ENCODE measurements at places on chromosomes 1 and 21.

DNA sequence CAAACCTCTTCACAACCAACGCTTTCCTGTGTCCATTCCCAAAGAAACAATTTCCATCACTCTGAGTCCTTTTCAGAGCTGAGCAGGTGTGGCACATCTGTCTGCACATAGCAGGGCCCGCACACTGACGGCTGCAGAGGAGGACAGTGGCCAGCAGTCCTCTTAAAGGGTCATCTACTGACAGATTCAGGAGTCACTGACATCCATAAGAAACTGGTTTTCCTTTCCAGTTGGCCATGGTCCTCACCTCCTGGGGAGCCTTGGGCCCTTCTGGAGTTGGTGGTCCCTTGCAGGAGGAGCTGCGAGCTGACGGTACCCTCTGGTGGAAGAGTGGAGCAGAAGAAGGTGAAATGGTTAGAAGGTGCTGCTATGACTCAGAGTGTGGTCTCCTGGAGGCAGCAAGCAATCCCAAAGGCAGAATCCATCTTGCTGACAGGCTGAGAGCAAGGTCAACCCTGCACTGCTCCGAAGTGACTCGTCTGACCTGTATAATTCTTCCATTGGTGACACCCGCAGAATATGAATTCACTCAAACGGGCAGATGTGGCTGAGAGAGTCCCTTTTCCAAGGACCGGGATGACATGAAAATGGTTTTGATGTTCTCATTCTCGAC lies 278.5 kb upstream of the C1orf174 start:
- DNase-seq = no peak

GRCh38 chr1:200036619-200037270 lies 9.2 kb downstream of the NR5A2 start:
- no peak for DNase-seq

DNA sequence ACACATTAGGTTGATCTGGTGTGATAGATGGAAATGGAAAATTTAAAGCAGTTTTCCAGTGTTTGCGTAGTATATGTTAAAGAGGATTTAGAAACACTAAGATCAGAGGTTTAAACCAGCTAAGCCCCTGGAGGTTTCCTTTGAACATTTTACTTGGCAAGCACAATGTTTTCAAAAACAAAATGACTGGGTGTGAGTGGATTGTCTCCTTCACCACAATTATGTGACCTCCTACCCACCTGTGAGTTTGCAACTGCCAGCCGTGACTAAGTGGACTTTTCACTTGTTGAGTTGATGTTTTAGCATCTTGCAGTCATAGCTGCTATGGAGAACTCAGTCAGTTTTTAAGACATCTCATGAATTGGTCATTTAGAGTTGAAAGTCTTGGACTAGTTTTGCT lies 4.7 kb downstream of the CCDC190 start:
- peak; percentile 91 for DNase-seq

DNA sequence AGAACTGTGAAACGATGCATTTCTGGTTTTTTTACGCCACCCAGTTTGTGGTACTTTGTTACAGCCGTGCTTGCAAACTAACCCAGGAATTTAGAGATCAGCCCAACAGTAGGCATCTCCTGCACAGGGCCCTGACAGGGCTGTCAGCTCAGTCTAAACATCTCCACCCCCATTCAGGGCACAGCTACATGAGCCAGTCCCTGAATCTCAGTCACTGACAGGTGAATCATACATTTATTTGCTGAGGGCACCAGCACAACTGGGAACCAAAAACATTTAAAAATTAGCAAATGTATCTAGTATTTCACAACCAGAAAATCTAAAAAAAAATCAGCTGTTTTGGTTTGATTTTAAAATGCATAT lies 30.7 kb downstream of the PRDX6 start:
- no peak for DNase-seq

DNA sequence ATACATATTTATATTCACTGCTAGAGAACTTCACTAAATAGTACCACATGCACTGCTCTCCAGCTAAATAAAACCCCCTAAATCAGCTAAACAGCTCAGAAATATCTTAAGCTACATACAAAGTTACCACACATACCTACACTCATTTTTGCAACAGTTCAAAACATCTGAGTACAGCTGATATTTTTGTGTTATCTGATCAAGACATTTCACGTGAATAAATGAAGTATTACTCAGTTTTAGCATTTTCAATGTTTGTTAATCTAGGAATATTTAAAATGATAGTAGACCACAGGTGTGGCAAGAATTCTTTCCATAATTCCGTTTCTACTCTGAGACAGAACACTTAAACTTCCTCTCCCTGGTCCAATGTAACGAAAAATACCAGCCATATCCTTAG lies 20.8 kb downstream of the EVI5 start:
- DNase-seq = no peak

DNA sequence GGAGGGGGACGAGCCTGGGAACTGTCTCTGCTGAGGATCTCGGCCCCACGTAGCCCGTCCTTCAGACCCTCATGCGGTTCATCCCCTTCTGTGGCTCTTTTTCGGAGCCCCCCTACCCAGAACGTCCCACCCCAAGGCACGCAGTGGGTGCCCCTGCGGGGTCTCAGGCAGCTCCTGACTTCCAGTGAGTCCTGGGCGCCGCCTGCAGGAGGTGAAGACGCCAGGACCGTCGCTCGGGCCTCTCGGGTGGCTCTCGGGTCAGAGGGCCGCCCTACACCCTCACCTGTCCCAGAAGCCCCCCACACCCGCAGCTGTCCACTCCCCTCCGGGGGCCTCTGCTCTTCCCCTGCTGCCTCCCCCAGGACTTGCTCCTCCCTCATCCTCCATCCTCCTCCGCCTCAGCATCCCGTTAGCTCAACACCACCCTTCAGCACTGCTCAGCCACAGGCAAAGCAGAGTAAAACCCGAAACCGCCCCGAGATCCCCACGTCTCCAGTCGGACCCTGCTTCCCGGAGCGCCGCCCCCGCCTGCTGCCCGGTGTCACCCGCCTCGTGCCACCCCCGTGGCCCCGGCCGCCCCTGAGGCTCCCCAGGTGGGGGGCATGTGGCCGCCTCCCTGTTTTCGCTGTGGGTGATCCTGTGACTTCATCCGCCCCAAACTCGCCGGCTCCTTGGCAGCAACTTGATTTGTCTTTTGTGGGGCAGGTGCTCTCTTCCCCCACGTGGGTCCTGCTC lies 13.3 kb upstream of the POFUT2 start:
- DNase-seq = no peak

- DNase-seq = no peak
These were observed 18.4 kb downstream of the PIGK start for GRCh38 chr1:77200806-77201205.

DNA sequence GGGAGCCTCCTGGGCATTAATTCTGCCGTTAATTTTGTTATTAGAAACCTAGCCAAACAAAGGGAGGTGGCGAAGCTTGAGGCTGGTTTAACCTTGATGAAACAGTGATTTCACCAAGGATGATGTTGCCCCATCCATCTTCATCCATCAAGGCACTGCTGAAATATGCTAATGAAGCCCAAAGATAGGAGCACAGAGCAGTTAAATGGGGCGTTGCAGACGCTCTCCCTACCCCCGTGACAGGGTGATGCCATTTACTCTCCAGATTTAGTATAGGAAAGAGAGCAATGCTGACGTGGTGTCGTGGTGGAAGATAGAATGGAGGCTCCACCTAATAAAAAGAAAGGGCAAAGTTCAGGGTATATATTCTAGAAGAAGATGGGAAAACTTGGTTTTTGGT lies 84.0 kb downstream of the PBX1 start:
- no peak for DNase-seq

DNA sequence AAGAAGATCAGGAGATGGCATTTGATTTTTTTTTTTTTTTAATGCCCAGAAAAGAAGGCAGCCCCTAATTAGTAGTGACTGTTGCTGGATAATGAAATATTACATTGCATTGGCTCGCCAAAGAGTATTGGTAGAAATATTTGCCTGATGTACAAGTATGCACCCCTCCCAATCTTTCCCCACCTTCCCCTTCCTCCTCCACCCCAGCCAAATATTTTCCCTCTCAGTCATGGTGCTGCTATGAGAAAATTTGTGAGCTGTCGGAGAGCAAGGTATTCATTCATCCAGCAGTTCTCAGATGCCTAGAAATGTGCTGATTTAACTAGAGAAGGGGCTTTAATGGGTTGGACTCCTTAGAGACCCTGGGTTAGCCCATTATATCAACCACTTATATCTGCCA lies 50.5 kb upstream of the IKBKE start:
- peak; percentile 59 for DNase-seq

- no peak for DNase-seq
These were observed 38.3 kb downstream of the ZC3H11B start for GRCh38 chr1:219574484-219575087.

DNA sequence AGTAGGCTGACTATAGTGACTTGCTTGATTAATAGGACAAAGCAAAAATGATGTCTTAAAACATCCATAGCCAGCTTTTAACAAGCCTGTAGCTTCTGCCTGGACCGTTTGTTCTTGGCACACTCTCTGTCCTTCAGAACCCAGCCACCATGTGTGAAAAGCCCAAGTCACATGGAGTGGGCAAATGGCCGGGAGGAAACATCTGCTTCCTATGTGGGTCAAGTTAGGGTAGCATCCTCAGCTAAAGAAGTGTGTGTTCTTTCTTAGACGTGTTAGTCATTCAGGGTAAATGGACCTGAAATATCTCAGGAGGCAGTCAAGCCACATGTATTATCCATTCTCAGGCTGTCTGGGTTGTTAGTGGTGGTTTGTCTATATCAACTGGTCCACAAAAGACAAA lies 23.4 kb downstream of the RD3 start:
- no peak for DNase-seq

DNA sequence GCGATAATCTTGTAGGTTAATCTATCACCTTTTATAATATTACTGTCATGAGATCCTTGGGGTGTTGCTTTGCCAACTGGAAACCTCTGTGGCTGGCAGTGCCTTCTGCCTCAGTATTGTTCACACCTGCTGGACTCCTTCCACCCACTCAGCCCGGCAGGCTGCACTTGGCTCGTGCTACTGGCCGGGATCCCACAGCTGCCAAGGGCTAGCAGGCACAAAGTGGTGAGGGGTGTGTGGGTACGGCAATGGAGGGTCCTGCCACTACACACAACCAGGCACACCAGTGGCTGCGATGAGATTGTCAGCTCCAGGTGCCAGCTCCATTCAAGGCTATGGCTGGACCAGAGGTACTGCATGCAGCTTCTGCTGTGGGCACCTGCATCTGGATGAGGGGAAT lies 191.2 kb upstream of the LYPLAL1 start:
- DNase-seq = no peak

GRCh38 chr1:45238846-45239245 lies 32.4 kb upstream of the ZSWIM5 start:
- DNase-seq = no peak

GRCh38 chr1:118988186-118989005 lies at the start of gene TBX15:
TSS of gene TBX15 (minus strand) at chr1:118988343. CDS start at chr1:118987795, 548 bp downstream.
- no peak for DNase-seq

DNA sequence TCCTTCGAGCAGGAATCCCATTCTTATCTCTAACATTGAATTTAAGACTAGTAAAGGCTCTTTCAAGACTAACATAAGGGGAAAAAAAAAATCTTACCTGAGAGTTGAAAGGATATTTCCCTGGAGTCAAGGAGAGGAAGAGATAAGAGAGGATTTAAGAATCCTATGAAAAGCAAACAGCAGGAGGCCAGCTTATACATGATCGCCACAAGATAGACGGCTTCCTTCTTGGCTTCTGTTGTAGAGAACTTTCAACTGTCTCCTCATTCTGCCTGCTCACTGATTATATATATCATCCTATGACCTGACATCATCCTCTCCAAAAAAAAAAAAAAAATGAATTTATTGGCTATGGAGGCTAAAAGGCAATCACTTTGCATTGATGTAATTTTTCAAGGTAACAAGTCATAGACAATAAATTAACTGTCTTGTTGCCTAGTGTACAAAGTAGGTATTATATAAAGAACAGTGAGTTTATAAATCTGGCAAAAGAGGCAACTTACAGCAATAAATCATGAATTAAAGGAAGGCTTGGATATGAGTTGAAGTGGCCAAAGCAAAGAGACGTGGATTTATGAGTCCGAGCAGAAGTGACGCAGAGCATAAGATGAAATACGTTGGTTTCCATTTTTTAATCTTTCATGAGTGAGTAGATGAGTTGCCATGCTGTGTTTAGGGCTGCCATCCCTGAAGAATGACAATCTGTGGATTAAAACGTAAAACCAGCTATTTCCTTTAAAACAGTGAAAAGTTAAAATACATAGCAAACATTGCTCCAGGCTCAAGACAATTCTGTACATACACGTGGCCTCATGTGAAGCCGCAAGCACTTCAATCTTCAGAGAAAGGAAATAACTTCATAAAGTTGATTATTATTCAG lies at the start of gene UTS2:
Gene UTS2, minus strand, starts transcription at position 262 of the 880 bp plus-strand sequence. Its CDS starts 62 bp downstream, at position 200.
- no peak for DNase-seq

- no peak for DNase-seq
These were observed 2.8 kb upstream of the ADORA1 start for GRCh38 chr1:203124546-203125317.

GRCh38 chr1:9413877-9414213 lies 121.2 kb downstream of the SPSB1 start:
- DNase-seq = no peak

DNA sequence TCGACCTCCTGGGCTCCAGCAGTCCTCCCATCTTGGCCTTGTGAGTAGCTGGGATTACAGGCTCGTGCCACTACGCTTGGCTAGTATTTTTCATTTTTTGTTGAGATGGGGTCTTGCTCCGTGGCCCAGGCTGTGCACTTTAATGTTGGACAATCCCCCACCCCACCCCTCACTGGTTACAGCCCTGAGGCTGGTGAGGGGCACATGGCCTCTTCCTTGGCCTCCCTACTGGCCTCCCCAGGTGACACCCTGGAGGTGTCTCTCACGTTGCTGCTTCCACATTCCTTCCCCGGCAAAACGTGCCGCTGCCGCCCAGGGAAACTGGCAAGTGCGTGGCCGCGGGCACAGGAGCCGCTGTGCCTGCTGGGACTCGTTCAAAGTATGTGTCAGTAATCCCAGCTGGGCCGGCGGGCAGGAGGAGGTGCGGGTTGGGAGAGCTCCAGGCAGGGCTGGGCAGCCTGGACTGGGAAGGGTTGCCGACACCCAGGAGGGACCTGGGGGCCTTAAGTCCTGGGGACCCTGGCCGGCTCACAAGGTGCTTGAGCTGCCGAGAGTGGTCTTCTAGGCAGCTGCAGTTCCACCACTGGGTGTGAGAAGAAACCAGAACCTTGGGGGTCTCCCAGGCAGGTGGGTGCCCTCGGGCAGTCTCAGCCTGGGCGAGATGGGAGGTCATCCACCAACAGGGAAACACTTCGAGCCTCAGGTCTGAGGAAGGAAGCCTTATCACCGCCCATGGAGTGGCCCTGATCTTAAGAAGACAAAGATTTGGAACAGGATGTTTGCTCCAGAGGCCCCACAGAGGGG lies 6.5 kb downstream of the WNT3A start:
- DNase-seq = no peak

DNA sequence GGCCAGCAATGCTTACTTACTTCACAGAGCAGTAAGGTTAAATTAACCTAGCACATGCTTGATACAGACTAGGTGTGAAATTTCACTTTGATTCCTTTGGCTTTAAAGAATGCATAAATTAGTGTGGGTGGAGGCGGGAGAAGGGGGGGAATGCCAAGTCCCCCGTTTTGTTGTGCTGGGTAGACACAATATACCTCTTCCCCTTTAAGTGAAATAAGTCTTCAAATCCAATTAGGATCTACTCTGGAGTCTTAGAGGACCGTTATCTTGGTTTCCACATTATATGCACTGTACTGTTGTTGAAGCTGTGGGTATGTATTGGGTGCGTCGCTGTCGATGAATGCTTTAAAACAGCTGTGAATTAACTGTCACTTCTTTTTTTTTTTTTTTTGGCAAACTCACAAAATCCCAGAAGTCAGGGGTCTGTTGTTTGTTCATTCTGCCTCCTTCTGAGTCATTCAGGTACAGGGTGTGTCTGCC lies 1.6 kb upstream of the S1PR1 start:
- DNase-seq = no peak

GRCh38 chr21:38833117-38833516 lies 27.4 kb downstream of the ETS2 start:
- no peak for DNase-seq

GRCh38 chr1:203911806-203912205 lies 50.4 kb downstream of the SNRPE start:
- no peak for DNase-seq

All from HS-27A (cell line).